ENCODE measurements at places on chromosomes 4 and X.

GRCh38 chrX:38992441-38993096, 191.3 kb downstream of the MID1IP1 start:
- no peak for DNase-seq

GRCh38 chr4:4416981-4417380, 30.1 kb downstream of the NSG1 start:
- DNase-seq = no peak

DNA sequence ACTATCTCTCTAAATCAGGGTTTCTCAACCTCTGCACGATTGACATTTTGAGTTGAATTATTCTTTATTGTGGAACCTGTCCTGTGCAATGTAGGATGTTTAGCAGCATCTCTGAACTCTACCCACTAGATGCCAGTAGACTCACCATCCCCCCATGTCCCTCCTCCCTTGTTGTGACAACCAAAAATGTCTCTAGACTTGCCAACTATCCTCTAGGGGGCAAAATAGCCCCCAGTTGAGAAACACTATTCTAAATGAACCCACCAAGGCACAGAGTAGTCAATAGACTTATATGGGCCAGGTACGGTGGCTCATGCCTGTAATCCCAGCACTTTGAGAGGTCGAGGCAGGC, 49.1 kb upstream of the GAB1 start:
- DNase-seq = no peak

- no peak for DNase-seq
Measured at GRCh38 chrX:137062915-137063617, 29.3 kb upstream of the GPR101 start.

- DNase-seq = no peak
Measured at GRCh38 chrX:103733017-103733416, 22.3 kb downstream of the TMEM31 start.

DNA sequence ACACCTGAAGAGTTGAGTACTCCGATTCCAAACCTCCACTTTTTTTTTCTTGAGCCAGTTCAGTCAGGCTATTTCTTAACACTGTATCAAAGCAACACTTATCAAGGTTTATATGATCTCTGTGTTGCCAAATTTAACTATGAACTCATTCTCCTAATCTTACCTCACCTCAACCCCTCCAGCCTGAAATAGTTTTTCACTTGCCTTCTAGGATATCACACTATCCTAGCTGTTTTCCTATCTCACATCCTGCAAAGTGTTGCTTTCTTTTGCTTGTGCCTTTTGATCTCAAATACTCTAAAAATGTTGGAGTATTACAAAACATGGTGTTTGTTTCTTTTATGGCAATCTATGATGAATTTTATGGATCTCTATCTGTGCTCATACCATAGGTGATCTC, 415.0 kb downstream of the CFAP47 start:
- DNase-seq = no peak

DNA sequence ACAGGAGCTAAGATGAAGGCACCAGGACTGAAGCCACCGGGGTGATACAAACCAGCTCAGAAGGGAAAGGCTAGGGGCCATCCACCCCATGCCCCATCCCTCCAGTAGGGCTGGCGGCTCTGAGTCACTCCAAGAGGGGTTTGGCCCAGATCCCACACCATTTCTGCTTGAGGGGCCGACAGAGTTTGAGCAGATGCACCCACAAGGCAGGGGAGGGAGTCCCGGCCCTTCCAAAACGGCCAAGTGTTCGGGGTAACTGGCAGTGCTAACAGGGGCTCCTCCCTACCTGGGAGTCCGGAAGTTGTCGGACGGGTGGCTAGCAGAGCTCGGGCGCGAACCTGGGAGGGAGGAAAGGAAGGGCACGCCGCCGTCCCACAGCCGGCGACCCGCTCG, 412 bp downstream of the SLC10A3 start:
- no peak for DNase-seq

- no peak for DNase-seq
Measured at GRCh38 chrX:1462596-1463251, 10.0 kb upstream of the ASMTL start.

GRCh38 chr4:181687116-181687515, 556.1 kb upstream of the TENM3 start:
- no peak for DNase-seq

GRCh38 chr4:118921786-118922185, 33.1 kb downstream of the SYNPO2 start:
- DNase-seq = no peak

GRCh38 chr4:141810038-141810711, 173.8 kb downstream of the IL15 start:
- DNase-seq = no peak

DNA sequence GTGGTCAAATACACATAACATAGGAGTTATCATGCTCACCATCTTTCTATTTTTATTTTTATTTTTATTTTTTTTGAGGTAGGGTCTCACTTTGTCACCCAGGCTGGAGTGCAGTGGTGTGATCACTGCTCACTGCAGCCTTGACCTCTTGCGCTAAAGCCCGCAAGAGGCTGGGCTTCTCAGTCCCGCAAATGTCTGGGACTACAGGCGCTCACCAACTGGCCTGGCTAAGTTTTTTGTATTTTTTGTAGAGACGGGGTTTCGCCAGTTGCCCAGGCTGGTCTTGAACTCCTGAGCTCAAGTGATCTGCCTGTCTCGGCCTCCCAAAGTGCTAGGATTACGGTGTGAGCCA, 295 bp upstream of the TLR10 start:
- DNase-seq = no peak

GRCh38 chr4:139528377-139529005, 27.5 kb downstream of the SETD7 start:
- no peak for DNase-seq

DNA sequence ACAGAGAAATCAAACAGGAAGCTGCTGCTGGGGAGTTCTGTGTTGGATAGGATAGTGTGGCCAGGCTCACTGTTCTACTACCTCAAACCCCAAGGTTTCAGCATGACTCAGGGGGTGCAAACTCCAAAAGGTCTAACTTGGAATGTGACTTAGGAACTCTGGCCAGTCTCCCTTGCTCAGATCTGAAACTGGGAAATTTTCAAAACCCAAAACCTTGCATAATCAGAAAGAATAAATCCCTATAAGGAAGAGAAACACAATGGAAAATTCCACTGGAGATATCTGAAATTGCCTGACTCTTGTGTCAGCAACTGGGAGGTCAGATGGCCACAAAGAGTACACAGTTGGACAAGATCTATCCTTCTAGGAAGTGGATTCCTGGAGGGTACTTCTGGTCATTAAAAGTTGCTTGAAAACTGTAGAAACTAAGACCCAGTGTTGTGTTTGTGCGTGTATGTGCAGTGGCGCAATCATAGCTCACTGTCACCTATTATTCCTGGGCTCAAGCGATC, 58.0 kb downstream of the PPEF2 start:
- no peak for DNase-seq

- no peak for DNase-seq
Measured at GRCh38 chrX:41116948-41117347, 31.7 kb downstream of the USP9X start.

GRCh38 chrX:74286950-74287740, 16.8 kb upstream of the ZCCHC13 start:
- no peak for DNase-seq

DNA sequence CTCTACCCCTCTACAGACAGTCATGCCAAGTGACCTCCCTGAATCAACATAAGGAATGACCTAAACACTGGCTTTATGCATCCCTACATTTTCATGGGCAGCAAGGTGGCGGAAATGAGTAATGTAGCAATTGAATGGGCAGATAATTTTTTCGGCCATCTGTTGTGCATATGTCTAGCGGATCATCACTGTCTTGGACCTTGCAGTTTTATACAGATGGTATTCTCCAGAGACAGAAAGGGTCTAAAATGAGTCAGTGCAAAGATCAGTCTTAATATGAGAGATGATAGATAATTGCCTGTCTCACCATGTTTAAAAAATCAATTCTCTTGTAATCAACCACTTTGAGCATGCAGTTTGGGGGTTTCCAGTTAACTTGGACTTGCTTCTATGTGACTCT, 177.3 kb upstream of the DKK2 start:
- no peak for DNase-seq

- no peak for DNase-seq
Measured at GRCh38 chr4:95087657-95088455, 330.1 kb downstream of the BMPR1B start.

- no peak for DNase-seq
Measured at GRCh38 chrX:41796577-41796976, 72.6 kb downstream of the GPR82 start.

- DNase-seq = no peak
Measured at GRCh38 chr4:82247171-82247570, 126.6 kb downstream of the HNRNPD start.

DNA sequence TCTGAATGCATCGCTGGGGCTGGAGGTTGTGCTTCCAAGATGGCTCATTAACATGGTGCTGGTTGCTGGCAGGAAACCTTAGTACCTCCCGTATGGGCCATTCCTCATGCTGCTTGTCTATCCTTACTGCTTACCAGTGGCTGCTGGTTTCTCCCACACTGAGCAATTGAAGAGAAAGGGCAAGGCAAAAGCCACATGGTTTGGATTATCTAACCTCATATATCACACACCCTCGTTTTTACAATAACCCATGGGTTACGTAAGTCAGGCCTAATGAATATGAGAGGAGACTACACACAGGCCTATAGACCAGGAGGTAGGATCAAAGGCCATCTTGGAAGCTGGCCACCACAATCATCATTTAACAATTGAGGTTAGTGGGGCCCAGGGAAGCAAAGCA, 141.8 kb upstream of the EDNRA start:
- no peak for DNase-seq

DNA sequence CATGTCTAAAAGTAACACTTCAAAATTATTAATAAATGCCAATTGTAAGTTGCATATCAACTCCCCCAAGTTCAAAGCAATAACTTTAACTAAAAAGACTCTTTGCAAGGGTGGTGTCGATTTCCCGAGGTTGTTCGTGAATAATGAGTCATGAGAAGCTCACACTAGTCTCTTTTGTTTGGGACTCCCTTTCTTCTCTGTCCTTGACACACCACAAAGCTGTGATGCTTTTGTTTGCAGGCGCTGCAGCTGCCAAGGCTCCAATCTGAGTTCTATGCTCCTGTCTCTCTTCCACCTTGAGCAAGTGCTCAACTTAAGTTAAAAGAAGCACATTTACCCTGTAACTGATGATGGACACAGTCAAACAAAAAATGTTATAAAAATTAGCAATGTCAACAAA, 65.9 kb downstream of the FAT1 start:
- no peak for DNase-seq

DNA sequence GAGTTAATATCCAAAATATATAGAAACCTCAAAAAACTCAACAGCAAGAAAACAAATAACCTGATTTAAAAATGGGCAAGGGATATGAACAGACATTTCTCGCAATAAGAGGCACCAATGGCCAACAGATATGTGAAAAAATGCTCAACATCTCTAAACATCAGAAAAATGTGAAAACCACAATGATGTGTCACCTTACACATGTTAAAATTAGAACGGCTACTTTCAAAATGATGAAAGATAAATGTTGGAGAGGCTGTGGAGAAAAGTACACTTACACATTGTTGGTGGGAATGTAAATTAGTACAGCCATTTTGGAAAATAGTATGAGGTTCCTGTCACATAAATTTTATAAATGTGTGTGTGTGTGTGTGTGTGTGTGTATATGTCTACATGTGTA, 731.3 kb downstream of the DMD start:
- no peak for DNase-seq

DNA sequence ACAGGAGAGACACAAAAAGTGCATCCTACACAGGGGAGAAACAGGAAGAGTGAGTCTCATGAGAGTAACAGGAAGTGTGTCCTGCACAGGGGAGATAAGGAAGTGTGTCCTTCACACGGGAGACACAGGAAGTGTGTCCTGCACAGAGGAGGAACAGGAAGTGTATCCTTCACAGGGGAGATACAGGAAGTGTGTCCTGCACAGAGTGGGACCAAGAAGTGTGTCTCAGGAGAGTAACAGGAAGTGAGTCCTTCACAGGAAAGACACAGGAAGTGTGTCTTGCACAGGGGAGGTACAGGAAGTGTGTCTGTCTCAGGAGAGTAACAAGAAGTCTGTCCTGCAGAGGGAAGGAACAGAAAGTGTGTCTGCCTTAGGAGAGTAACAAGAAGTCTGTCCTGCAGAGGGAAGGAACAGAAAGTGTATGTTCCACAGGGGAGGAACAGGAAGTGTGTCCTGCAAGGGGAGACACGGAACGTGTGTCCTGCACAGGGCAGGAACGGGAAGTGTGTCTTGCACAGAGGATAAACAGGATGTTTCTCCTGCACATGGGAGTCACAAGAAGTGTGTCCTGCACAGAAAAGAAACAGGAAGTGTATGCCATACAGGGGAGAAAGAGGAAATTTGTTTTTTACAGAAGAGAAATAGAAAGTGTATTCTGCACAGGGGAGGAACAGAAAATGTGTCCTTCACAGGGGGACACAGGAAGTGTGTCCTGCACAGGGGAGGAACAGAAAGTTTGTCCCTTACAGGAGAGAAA, 102.0 kb downstream of the ARSF start:
- DNase-seq = no peak

- no peak for DNase-seq
Measured at GRCh38 chr4:52704661-52705060, 45.6 kb upstream of the USP46 start.

- DNase-seq = no peak
Measured at GRCh38 chr4:3477750-3478430, 14.8 kb downstream of the DOK7 start.

- no peak for DNase-seq
Measured at GRCh38 chr4:56129431-56129861, 180.7 kb downstream of the CEP135 start.

GRCh38 chrX:107298276-107298675, 91.9 kb downstream of the DNAAF6 start:
- DNase-seq = no peak

DNA sequence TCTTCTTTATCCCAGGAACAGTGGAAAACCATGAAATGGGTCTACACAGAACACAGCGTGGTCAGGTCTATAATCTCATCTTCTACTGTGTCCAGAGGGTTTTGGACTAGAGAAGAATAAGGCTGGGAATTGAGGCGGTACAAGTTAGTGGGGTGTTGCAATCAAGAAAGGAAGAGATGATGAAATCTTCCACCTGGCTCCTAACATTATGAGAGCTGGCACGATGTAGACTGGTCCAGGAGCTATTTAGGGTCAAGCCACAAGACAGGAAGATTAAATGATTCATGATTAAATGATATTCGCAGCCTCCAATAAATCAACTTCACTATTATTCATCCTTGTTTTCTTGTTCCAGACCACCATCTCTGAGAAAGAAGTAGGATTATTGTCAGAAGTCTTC, 88.0 kb downstream of the ARSF start:
- no peak for DNase-seq

- no peak for DNase-seq
Measured at GRCh38 chr4:139942241-139942640, 211.7 kb downstream of the MAML3 start.

DNA sequence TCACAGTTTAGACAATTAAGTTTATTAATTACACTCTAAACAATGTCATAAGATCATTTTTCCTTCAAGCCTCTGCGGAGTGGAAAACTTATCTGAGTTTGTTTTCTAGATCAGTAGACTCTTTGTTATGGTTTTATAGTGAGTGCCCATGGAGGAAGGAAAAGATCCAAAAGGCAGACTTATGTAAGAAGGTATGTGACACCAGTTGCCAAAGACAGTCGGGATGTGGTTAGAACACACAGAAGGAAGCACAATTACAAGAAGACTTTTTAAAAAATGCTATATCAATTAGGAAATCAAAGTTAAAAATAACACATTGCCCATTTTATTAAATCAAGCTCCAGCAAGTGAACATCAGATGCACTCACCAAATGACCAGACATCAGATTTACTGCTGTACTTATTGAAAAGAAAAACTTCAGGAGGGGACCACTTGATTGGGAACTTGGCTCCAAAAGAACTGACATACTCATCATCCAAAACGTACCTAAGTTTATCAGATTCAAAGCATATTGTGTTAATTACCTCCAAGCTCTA, 57.1 kb downstream of the NIPAL1 start:
- no peak for DNase-seq

- no peak for DNase-seq
Measured at GRCh38 chr4:11069083-11069482, 359.6 kb downstream of the HS3ST1 start.

Data from nucleus accumbens (tissue), 56 donors.